Choroid plexus epithelial cell (primary cell): ENCODE measurements at places on chromosomes 1 and 21.

DNA sequence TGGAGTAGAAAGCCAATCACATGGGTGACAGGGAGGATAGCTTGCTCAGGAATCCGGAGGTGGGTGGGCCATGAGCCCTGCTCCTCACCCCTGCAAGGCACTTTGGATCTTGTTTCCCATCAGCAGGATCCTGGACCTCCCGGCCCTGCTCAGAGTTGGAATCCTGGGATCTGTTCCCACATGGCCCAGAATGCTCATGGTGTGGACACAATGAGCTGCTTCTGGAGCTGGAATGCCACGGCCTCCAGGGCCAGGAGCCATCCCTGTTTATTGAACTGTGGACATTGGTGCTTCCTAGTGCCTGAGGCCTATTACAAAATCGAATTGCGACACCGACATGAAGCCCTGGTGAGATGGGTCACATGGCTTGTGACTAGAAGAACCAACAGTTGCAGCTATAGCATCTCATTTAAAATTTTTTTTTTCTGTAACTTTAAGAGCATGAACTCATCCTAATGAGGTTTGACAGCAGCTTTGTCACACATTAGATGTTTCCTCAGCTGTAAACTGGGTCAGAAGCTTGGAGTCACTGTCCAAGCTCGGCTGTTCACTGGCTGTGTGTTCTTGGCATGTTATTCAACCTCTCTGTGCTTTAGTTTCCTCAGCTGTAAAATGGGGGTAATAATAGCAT, 40.4 kb upstream of the GOLT1A start:
- DNase-seq, result peak; percentile 79

DNA sequence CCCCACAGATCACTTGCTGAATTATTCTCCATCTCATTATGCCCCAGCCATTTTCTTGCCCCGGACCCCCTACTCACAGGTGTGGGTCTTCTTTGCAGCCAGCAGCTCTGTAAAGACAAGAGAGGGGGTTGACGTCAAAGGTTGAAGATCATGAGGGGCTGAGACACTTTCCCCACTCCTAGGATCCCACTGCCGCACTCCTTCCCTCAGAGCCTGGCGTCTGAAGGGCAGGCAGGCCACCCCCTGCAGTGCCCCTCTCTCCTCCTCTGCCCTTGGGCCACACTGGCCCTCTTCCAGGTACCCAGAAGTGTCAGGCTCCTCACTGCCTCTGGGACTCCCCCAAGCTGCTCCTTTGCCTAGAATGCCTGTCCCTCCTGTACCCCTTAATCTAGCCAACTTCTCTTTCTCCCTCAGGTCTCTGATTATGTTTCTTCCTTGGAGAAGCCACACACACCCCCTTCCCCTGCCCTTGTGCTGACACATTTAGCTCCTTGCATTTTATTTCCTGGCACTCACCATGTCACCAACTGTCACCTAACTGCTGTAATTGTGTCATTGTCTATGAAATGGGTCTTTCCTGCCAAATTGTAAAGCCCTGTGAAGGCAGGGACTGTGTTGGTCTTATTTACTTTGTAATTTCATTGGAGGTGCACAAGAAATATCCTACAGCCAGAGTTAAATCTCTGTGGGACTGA, 2.1 kb downstream of the RORC start:
- no peak for DNase-seq

DNA sequence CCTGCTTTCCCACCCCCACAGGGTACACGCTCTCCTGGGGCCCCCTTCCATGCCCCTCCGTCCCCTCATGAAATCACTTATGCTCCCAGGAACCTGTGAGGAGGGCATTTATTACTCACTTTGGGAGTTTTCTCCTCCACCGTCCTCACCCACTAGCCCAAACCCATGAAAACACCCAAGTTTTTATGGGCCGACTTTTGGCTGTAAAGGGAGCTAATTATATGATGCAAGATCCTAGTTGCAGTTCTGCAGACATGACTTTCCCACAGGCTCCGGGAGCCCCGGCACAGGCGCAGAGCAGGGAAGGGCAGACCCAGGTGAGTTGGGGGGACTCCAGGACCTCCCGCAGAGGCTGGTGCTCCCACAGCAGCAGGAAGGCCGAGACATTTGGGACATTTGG, 29.7 kb downstream of the EPHA2 start:
- DNase-seq, result no peak

DNA sequence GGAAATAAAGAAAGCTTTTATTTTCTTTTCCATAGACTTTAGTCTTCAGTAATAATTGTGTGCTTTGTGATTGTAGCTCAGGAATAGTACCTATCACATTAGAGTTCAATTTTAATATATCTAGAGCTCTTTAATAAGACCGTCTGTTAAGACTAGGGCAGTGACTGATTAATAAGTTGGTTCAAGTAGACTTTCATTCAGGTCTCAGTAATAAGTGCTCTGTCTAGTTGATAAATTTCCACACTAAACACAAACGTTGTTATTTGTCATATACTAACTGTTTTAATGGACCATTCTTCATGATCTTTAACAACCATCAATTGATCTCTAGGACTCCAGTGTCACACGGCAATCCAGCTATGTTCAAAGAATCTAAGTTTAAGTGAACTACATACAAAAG, 474.5 kb upstream of the ADGRL2 start:
- DNase-seq, result no peak

DNA sequence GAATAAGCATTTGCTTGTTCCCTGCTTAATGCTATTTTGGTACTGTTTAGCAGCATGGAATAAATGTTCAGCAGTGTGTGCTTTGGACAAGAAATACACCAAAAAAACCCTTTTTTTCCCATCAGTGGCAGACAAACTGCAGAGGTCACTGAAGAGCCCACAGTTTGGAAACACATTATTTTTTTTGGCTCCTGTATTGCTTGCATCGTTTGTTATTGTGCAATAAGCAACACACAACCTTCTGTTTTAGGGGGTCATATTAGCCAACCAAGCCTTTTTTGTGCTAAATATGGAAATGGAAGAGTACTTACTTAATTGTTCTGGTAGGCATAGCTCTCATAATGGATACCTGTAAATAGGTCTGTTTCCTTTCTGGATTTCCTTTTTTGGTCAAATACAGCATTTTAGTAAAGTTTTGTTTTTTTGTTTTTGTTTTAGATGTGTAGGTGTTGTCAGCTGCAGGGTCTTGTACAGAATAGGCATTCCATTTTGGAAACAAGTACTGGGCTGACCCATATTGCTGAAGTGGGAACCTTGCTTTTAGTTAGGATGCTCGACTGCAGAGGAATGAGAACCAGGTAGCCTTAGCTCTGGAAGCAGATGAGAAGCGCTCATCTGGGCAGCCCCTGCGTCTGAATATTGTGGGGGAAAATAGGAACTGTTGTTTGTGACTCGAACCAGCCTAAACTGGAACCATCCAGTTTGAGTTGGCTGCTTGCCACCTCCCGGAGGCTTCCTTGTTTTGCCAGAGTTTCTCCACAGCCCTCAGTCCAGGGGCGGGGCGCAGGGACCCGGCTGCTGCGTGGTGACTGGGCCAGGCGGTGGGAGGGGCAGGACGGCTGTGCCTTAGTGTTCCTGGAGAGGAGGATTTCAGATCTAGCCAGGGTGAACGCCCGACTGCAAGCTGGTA, 38.4 kb downstream of the SPEN start:
- DNase-seq, result peak; percentile 96

GRCh38 chr1:9701665-9702064, 50.1 kb downstream of the PIK3CD start:
- DNase-seq, result no peak

DNA sequence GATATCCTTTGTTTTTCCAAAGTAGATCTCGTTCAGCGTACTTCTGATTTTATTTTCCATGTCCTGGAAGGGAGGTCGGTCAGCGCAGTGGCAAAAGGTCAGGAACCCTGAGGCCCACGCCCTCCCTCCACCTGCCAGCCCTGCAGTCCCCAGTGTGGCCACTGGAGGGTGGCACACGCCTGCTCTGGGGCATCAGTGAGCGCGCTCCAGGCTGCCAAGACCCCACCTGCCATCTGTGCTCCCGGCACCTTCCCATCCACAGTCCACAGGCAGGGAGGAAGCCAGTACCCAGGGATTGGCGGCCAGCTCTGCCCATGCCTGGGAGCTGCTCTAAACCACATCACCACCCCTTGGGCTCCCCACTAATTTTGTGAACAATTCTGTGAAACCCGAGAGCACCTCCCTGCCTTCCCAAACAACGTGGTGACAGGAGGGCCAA, 32.3 kb downstream of the SLC66A1 start:
- peak; percentile 43 for DNase-seq
